Heart right ventricle (tissue), 16 donors: ENCODE measurements at places on chromosomes 2 and 18.

GRCh38 chr2:17788773-17789172, 27.5 kb upstream of the MSGN1 start:
- no peak for DNase-seq

DNA sequence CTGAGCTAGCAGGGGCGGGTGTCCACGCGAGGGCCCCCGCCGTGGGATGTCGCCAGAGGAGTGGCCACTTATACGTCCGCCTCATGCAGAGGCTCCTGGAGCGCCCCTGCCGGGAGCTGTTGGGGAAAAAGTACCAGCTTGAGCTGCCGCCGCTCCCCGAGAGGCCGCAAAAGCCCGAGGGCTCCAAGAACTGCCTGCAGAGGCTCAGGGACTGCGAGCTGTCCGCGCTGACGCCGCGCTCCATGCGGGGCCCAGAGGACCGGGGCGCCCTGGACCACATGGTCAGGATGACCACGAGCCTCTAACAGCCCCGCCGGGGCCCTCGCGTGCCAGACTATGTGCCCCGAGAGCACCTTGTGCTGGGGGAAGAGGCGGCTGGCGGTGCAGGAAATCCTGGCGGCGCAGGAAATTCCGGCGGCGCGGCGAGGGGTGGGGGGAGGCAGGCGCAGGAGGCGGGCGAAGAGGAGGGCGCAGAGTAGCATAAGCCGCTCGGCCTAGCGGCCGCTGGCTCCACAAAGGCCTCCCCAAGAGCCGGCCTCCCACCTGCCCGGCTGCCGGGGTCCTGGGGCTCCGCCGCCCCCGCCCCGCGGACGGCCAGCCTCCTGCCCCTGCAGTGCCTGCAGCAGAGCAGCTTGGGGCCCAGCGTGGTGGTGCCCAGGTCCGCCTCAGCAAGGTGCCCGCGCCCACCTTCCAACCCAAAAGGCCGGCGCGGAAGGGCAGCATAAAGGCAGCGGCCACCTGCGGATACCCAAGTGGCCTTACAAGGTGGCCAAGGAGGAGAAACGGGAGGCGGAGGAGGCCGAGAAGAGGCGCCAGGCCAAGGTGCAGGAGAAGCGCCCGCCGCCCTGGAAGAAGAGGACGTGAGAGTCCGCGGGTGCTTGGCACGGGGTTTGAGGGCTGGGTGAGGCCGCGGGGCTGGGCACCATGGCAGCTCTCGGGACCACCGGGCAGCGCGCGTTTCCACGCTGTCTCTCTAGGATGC, 42.1 kb upstream of the TRIM43B start:
- DNase-seq = peak; percentile 68

DNA sequence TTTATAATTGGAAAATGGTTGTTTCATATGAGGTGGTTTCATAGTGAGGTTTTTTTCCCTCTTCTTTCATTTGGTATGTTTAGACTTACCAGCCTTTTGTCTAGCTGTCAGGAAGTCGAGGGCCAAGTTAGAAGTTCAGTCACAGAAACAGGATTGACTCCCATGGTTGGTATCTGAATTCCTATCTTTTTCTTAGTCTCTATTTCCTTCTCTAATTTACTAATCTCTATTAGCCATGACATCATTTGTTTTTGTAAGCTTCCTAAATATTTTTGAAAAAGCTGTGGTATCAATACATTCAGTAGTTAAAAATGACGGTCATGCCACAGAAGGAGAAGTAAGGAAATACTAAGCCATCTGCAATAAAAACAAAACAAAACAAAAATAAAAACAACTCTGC, 206.9 kb downstream of the CCDC85A start:
- DNase-seq = no peak

DNA sequence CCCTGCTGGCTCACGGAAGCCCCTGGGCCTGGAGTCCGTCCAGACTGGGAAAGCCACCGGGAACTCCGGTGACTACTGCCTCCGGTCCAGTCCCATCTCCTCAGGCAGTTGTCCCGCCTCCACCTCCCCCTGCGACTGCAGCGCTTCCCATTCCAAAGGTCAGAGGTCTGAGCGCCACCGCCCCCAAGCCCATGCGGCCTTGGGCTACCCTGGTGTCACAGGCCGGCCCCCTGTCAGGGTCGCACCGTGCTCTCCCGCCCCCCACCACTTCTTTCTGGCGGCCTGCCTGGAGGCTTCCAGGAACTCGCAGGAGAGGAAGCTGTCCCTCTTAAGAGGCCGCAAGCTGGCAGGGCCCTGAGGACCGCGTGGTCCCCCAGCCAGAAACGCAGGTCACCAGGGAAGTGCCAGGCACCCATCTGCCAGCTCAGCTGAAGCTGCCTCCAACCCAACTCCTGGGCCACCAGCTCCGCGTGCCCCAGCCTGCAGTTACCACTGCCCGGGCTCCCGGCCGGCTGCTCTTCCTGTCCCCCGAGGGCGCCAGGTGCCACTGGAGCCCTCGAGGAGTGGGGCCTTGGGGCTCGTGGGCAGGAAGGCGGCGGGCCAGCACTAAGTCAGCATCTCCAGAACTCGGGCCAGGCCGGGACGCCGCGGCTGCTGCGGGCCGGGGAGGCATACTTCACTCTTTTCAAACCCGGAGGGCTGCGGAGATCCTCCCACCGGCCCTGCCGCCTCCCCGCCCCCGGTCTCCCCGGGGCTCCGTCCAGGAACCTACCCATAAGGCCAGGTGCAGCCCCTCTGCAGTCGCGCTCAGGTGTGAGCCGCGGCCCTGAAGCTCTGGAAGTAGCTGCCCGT, 83.3 kb upstream of the POMC start:
- peak; percentile 63 for DNase-seq

GRCh38 chr18:9449600-9450414, 25.5 kb upstream of the RALBP1 start:
- no peak for DNase-seq

- DNase-seq = no peak
Observed at GRCh38 chr18:49874238-49874637, 60.9 kb upstream of the ACAA2 start.
